ENCODE measurements at places on chromosomes 1 and 21.

DNA sequence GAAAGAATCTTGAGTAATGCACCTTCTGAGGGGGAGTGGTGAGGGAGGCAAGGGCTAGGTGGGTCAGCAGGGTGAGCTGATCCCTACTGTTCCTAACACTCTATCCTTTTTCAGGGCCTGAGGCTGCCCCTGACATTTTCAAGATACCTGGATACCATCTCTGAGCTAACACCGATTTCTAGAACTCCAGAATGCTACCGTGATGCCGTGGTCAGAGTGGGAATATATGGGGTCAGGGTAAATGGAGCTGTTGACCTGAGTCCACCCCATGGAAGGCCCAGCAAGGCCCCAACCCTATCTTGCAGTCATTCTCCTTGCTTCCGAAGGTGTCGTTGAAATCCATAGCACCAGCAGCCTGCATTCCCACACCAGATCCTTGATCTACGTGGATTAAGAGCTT lies 18.0 kb upstream of the PTPRF start:
- DNase-seq, result no peak

- DNase-seq, result no peak
Observed at GRCh38 chr1:207427832-207428585, 26.1 kb upstream of the CR2 start.

DNA sequence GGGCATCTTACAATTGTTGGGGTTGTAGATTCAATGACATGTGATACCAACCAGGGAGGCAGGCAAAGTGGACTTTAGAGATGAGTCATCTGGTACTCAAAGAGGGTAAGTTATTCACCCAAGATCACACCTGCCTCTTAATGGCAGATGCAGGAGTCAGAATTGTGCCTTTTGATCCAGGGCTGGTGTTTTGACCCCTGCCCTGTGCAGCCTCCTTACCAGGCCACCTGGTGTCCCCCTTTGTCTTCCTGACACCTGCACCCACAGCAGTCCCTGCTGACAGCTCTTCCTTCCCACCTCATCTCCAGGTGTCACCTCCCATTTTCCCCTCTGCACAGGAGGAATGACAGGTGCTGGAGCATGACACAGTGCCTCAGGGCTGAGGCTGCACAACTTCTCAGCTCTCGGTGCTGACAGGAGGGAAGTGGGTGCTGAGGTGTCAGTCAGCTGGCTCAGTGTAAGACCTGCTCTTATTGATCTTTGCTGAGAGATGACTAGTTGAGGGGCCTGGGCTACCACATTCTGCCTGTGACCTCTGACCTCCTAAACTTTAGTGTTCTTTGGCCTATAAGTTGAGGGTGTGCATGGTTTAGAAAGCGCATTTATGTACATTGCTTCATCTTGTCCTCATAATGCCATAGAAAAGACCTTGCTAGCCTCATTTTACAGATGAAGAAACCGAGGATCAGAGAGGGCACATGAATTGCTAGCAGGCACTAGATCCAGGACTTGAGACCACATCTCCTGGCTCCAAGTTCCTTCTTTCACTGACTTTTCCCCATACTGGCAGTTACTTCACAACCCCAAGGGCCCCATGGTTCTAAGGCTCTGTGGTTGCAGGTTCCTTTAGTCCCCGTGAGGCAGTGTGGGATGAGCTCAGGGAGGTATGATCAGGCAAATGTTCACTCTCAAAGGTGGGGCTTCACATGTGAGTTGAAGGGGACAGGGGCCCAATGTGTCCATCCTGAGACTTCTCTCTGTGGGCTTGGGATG lies 31.3 kb downstream of the CACNA1E start:
- no peak for DNase-seq

- no peak for DNase-seq
Observed at GRCh38 chr1:172178886-172179285, 241.6 kb upstream of the C1orf105 start.

Data from activated CD8-positive, alpha-beta memory T cell treated with anti-CD3 and anti-CD28 coated beads for 4 hours (primary cell).